Stimulated activated CD4-positive, alpha-beta T cell treated with anti-CD3 and anti-CD28 coated beads, Interleukin-12 subunit alpha, Interleukin-12 subunit beta, amount 100 ng/mL, for 48 hours (primary cell): ENCODE measurements at places on chromosomes 7 and 10.

- DNase-seq = no peak
Measured at GRCh38 chr7:67758551-67758950, 761.9 kb downstream of the TYW1 start.

DNA sequence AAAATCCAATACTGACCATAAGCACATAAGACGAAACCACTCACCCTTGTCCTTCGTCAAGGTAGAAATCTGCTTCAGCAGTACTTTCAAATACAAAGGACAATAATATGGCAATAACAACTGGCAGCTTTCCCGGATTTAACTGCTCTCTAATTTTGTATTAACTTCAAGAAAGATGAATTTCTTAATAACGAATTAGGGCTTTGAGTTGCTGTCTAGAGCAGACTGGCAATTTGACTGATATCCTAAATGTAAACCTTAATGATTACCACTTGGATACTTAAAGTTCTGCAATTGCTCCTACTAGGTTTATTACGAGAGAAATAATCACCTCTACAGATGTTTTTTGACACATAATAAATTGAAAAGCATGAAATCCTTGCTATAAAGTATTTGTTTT is 418.7 kb downstream of the MAGI2 start:
- DNase-seq = no peak

GRCh38 chr7:47572094-47572445 is 9.8 kb downstream of the TNS3 start:
- no peak for DNase-seq

DNA sequence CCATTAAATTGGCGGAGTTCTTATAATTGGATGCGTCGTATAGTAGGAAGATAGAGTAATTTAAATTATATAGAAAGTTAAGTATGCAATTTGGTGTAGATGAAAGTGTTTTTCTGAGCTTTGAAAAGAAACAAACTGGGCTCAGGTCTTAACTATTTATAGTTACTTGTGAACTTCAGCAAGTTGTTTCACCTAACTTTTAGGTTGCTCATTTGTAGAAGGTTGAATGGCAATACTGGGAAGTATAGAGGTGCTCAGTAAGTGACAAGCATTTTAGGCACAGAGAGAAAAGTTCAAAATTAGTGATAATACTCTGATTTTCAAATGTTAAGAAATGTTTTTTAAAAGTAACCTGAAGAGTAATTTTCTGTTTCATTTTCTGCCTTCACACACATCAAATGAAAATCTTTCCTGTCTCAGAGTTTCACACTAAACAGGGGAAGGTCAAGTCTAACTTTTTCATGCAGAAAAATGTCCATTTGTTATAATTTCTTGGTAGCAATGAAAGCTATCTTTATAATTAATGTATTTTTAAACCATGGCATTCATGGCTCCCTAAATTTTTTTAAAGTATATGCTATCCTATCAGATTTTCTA is 146.5 kb downstream of the PHF14 start:
- no peak for DNase-seq

GRCh38 chr10:66786709-66787108 is 139.1 kb upstream of the LRRTM3 start:
- DNase-seq = no peak
